ENCODE measurements at places on chromosomes 2 and 18.

DNA sequence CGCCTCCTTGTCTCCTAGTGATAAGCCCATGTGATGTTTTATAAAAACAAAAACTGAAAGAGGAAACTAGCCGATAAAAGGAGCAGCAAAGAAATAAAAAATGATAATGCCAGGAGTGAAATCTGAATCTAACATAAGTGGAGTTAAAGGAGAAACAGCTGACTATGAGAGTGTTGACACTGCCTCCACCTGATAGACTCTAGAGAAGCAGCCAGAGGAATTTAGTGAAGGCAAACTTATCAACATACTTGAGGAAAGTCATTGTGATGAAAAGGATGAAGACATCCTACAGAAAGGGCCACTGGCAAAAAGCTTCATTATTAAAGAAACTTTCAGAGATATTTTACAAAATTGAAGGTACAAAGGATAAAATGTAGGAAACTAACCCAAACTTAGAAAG lies 1.9 kb downstream of the M1AP start:
- DNase-seq: no peak

DNA sequence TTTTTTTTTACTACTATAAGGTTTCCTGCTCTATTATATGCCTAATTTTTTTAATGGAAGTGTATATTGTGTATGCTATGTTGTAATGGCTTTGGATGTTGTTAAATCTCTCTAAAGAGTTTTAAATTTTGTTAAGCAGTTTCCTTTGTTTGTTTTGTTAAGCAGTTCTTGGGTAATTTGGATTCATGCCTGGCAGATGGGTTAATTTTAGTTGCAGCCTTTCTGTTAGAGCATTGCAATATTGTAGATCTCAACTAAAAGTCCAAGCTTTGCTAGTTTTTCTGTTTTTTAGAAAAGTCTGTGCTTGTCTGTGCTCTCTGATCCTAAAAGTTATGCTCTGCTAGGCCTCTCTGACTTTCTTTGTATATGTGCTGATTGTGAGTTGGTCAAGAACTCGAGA lies 1229.0 kb upstream of the NRXN1 start:
- DNase-seq: no peak

DNA sequence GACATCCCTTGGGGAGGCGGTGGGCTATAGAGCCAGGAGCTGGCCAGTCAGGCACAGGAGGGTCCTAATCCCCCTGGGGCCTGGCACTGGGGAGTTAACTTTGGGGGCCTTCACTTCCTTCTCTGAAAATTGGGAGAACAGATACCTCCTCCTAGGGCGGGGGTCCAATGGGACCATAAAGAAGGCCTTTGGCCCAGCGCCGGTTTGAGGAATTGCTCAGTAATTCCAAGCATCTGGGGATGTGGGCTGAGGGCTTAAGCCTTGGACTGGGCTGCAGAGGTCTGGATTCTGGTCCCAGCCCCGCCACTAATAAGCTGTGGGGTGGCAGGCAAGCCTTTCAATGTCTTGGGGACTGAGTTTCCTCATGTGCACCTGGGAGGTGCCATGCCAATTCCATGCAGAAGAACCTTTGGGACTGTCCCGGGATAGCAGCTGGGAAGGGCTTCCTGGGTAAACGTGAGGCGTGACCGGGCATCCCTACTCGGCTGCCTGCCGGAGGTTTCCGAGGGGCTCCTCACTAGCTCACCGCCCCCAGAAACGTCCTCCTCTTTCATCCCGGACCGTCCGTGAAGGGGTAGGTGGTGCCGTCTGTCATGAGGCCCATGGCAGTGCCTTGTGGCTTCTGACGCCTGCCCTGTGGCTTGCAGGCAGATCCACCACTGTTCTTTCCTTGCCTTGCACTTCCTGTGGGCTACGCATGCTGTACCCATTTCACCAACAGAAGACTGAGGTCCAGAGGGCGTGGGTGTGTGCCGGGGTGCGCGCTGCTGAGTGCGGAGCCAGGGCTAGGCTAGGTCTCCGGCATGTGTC lies 67.4 kb upstream of the HPCAL1 start:
- no peak for DNase-seq

DNA sequence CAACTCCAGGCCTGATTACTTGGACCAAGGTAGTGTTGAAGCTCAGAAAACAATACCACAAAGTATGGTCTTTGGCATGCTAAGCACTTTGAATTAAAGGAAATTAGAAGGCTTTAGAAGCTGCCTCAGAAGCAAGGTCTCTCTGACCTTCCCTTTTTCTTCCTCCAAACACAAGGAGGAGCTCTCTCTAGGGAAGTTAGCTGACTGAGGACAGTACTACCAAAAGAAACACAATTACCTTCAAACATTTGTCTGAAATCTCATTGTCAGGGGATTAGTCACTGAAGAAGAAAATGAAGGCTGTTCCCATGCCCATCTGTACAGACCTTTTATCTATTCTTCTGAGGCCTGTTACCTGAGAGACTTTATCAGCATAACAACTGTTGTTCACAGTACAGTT lies 279.3 kb downstream of the CDH20 start:
- no peak for DNase-seq

Measured in HTR-8/SVneo (cell line).